ENCODE measurements at places on chromosomes 7 and 10. TPM values are rescaled to one million over a fixed set of nuclear protein-coding genes. Genes with fewer than 3 reads are reported as not detected.

Gene CRHR2
- not detected for total RNA-seq

Gene PPP1R3A
- not detected for total RNA-seq

Gene NEUROD6
- total RNA-seq = not detected

Gene SMKR1
- not detected for total RNA-seq

Gene COBL
- not detected for total RNA-seq

Gene TAF3
- 3.8 TPM for total RNA-seq

Gene AGR2
- not detected for total RNA-seq

Gene LDB1
- 99.3 TPM for total RNA-seq

Gene LUC7L2
- total RNA-seq = 60.4 TPM

Gene ITGB8
- 9.8 TPM for total RNA-seq

Gene RNF133
- 0.98 TPM for total RNA-seq

Gene STEAP2
- total RNA-seq = 2.3 TPM

Gene MSMB
- total RNA-seq = not detected

Gene SRRM3
- total RNA-seq = 0.67 TPM

Data from vein endothelial cell (primary cell).